NCI-H1694 treated with DMSO at 0.1 percent for 48 hours (cell line): ENCODE measurements at places on chromosomes 12 and 14.

DNA sequence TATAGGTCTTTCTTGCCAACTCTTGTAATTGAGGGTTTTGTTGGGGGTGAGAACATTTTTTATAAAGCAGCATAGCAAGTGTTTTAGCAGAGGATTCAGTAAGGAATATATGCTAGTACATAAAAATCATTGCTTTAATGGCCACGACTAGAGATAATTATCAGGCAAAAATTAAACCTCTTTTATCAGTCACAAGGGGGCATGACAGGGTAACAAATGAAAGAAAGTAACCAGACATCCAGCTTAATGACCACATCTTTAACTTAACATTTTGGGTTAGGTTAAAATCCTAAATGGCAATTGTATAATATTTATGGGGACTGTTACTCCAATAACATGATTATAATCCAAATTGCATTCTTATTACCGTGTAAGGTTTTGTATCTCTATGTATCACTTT, 119.6 kb downstream of the LRRIQ1 start:
- peak; percentile 4 for DNase-seq

DNA sequence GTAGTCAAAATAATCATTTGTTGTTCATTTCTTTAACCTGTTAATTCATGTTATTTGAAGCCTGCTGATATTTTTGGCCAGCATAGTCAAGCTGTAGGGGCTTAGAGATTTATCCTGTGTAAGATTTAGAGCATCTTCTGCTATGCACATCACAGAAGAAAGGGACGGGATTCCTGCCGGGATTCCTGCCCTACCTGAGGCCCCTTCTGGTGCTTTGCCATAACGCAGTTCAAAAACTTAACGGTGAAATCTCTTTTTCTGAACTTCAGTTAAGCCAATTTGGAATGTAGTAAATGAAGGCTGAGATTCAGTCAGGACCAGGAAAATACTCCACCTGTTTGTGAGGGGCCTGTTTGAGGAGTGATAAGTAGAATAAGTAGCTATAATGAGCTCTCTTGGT, 50.7 kb upstream of the TMEM260 start:
- DNase-seq = no peak

- no peak for DNase-seq
These were observed 517.6 kb upstream of the ATP2B1 start for GRCh38 chr12:90226211-90226610.

- no peak for DNase-seq
These were observed 743 bp downstream of the PUS1 start for GRCh38 chr12:131929581-131930456.

GRCh38 chr12:14991069-14991468, 18.2 kb downstream of the PDE6H start:
- DNase-seq = no peak

GRCh38 chr12:127650626-127651025, 616.3 kb upstream of the TMEM132C start:
- DNase-seq = no peak

- DNase-seq = no peak
These were observed 17.7 kb downstream of the SBNO1 start for GRCh38 chr12:123346946-123347345.

- peak; percentile 81 for DNase-seq
These were observed 5.0 kb downstream of the REM2 start for GRCh38 chr14:22887990-22888378.

DNA sequence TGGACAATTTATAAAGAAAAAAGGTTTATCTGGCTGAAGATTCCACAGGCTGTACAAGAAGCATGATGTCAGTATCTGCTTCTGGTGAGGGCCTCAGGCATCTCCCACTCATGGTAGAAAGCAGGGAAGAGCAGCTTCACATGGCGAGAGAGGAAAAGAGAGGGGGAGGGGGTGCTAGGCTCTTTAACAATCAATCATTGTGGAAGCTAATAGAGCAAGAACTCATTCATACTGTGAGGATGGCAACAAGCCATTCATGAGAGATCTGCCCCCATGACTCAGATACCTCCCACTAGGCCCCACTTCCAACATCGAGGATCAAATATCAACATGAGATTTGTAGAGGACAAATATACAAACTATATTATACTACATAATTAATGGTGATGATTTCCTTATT, 361.9 kb upstream of the FAR2 start:
- DNase-seq = no peak

- no peak for DNase-seq
These were observed 284.3 kb downstream of the FUT8 start for GRCh38 chr14:65696801-65697200.
